HCT116 (cell line): ENCODE measurements at places on chromosomes 5 and 9. TPM values are rescaled to one million over a fixed set of nuclear protein-coding genes. Genes with fewer than 3 reads are reported as not detected.

ADGRD2 gene
- not detected for total RNA-seq

DNA sequence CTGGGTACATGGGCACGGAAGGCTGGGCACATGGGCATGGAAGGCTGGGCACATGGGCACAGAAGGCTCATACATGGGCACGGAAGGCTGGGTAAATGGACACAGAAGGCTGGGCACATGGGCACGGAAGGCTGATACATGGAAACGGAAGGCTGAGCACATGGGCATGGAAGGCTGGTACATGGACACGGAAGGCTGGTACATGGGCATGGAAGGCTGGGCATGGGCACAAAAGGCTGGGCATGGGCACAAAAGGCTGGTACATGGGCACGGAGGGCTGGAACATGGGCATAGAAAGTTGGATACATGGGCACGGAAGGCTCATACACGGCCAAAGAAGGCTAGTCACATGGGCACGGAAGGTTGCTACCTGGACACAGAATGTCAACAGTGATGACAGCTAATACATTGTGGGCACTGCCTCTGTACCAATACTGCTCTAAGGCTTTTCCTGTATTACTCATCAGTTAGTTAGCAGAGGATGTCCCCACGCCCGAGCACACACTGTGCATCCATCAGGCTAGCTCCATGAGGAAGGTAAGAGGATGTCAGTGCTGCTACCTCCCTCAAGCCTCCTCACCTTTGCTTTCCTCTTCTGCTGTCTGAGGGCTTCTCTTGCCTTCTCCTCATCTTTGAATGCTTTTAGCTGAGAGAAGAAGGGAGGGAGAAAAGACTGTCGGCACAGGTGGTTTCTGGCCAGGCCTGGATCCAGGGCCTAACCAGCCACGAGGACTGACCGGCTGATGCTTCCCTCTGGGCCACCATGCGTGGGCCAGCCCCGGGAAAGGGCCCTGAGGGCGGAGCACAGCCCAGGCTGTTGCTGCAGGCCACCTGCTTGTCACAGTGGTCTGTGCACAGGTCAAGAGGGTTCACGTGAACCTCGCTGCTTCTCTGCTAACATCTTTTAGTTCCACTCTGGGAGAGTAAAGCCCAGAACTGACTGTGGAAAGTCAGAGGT lies 14.3 kb downstream of the GPX3 start:
- H3K36me3 ChIP-seq, result peaks cover 15% of the 10 kb centered on the region; the same call in 1 of the 2 replicates
- H3K4me1 ChIP-seq, result no peaks in the 10 kb centered on the region; the same call in 1 of the 2 replicates
- H3K4me3 ChIP-seq, result no peak overlapping the region
- H3K27ac ChIP-seq, result no peak overlapping the region

C9orf152 gene
- not detected for total RNA-seq

- no peak for DNase-seq
- no peak overlapping the region for H3K27ac ChIP-seq
- H3K36me3 ChIP-seq, result no peaks in the 10 kb centered on the region
- no peaks in the 10 kb centered on the region for H3K4me1 ChIP-seq
Measured at GRCh38 chr9:17859987-17860386, 281.1 kb downstream of the SH3GL2 start.

DNA sequence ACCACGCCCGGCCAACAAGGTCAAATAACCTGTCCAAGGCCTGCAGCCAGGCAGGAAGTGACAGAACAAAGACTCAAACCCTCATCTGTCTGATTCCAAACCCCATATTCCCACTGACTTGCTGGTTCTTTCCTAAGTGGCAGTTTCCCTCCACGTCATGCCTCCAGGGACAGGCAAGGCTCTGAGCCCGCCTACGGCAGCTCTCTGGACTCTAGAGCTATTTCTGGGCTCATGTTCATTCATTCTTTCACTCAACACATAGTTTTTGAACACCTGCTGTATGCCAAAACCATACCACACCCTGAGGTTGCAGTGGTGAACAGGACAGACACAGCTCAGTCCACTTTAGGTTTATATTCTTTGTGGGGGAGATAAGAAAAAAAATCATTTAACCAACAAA lies 5.2 kb upstream of the FBP1 start:
- H3K27ac ChIP-seq, result no peak overlapping the region
- no peaks in the 10 kb centered on the region for H3K4me1 ChIP-seq
- DNase-seq, result no peak
- H3K27me3 ChIP-seq, result no peaks in the 10 kb centered on the region

GRCh38 chr5:57552033-57552432 lies 69.4 kb upstream of the ACTBL2 start:
- H3K4me1 ChIP-seq, result no peaks in the 10 kb centered on the region
- no peak for DNase-seq
- no peak overlapping the region for H3K4me3 ChIP-seq
- H3K27me3 ChIP-seq, result no peaks in the 10 kb centered on the region
- no peak overlapping the region for H3K27ac ChIP-seq
- H3K36me3 ChIP-seq, result no peaks in the 10 kb centered on the region

GRCh38 chr5:145931718-145932117 lies 4.7 kb upstream of the SH3RF2 start:
- H3K4me3 ChIP-seq, result no peak overlapping the region
- H3K36me3 ChIP-seq, result no peaks in the 10 kb centered on the region
- H3K27me3 ChIP-seq, result no peaks in the 10 kb centered on the region
- peaks cover 26% of the 10 kb centered on the region for H3K4me1 ChIP-seq

DNA sequence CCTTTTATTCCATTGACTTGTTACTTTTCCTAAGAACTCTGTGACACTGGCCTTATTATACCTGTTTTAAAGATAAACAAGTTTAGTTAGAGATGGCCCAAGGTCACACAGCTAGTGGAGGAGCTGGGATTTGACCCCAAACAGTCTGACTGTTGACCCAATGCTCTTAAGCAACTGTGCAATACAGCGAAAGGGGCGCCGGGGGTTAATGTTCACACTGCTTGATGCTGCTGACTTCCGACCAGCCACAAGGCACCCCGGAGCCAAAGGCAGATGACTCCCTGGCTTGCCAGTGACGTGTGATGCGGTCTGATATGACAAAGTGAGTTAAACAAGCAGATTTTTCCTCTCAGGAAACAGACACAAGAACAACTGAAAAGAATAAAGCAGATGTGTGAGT lies 23.9 kb downstream of the PIK3R1 start:
- no peaks in the 10 kb centered on the region for H3K36me3 ChIP-seq
- no peak for DNase-seq
- H3K4me3 ChIP-seq, result no peak overlapping the region
- no peak overlapping the region for H3K27ac ChIP-seq

- H3K27ac ChIP-seq, result no peak overlapping the region
- H3K27me3 ChIP-seq, result no peaks in the 10 kb centered on the region
- no peaks in the 10 kb centered on the region for H3K36me3 ChIP-seq
- no peak overlapping the region for H3K4me3 ChIP-seq
- no peak for DNase-seq
Measured at GRCh38 chr5:177576169-177576568, 15.8 kb upstream of the TMED9 start.

- no peak overlapping the region for H3K4me3 ChIP-seq
- H3K4me1 ChIP-seq, result peaks cover 5% of the 10 kb centered on the region; the same call in 1 of the 2 replicates
- no peak for DNase-seq
- H3K36me3 ChIP-seq, result no peaks in the 10 kb centered on the region
- H3K27me3 ChIP-seq, result no peaks in the 10 kb centered on the region
Measured at GRCh38 chr5:120365656-120366446, 98.2 kb upstream of the PRR16 start.

CAMK4 gene
- 10.2 TPM for total RNA-seq

AGXT2 gene
- not detected for total RNA-seq

DNA sequence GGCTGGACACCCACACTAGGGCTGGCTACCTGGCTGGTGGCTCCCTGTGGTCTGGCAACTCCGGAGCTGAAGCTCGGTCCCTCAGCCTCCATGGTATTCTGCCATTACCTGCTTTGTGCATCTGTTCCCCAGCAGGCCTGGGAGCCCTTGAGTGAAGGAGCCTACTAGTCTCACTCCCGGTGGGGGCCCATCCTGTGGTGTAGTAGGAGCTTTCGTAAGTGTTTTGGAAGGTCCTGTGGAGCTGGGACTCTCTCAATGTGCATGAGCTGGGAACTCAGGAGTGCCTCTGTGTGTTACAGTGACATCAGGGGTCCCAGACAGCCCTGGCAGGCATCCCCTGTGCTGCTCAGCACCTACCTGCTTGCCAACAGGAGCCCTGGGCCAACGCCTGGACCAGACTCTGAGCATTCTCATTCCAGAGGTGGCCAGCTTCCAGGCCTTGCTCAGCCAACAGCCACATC lies 267.1 kb downstream of the GADD45G start:
- H3K4me3 ChIP-seq, result no peak overlapping the region
- H3K27me3 ChIP-seq, result no peaks in the 10 kb centered on the region
- no peaks in the 10 kb centered on the region for H3K36me3 ChIP-seq
- H3K27ac ChIP-seq, result no peak overlapping the region
- DNase-seq, result no peak

FAM169A gene
- total RNA-seq, result 23.2 TPM

ASPN gene
- not detected for total RNA-seq

- no peak overlapping the region for H3K4me3 ChIP-seq
- no peak for DNase-seq
- no peaks in the 10 kb centered on the region for H3K4me1 ChIP-seq
- H3K27ac ChIP-seq, result no peak overlapping the region
- H3K36me3 ChIP-seq, result no peaks in the 10 kb centered on the region
Measured at GRCh38 chr5:40043916-40044315, 619.1 kb upstream of the DAB2 start.

GRCh38 chr9:105475302-105475701 lies 27.5 kb downstream of the FSD1L start:
- no peak overlapping the region for H3K27ac ChIP-seq
- no peaks in the 10 kb centered on the region for H3K27me3 ChIP-seq
- DNase-seq, result no peak

DNA sequence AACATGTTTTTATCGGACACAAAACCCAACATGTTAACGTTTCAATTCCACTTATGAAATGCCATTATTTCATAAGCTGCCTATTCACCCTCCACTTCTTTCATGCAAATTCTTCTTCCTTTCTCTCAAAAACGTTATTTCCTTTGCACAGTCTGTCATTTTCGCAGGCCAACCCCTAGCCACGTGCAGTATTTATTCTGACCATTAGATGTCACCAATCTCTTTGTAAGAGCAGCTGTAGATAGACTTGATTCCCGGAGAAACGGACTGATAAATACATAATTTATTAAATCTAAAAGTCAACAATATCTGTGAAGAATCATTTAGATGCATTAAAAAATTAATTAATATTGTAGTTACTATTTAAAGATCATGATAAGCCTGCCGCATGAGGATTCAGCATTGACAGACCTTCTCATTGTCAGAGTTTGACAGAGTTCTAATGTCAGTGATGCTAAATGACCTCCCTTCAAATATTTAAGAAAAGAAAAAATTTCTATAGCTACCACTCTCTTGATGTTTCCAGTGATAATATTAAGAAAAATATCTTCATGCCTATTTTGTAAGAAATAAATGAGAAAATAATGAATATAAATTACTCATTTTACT lies 933.6 kb downstream of the CDH12 start:
- H3K36me3 ChIP-seq, result no peaks in the 10 kb centered on the region
- H3K4me3 ChIP-seq, result no peak overlapping the region
- H3K27ac ChIP-seq, result no peak overlapping the region
- no peak for DNase-seq

GRCh38 chr9:122827761-122828093 lies 661 bp downstream of the PDCL start:
- peak overlapping the region; percentile 82 for H3K4me3 ChIP-seq
- 0 out of 2 replicates have a peak, but pooled peaks cover 11% of the 10 kb centered on the region for H3K36me3 ChIP-seq
- peak overlapping the region; percentile 81 for H3K27ac ChIP-seq
- DNase-seq, result no peak
- H3K27me3 ChIP-seq, result no peaks in the 10 kb centered on the region

SPATA31D4 gene
- not detected for total RNA-seq

ST8SIA4 gene
- total RNA-seq, result not detected

DNA sequence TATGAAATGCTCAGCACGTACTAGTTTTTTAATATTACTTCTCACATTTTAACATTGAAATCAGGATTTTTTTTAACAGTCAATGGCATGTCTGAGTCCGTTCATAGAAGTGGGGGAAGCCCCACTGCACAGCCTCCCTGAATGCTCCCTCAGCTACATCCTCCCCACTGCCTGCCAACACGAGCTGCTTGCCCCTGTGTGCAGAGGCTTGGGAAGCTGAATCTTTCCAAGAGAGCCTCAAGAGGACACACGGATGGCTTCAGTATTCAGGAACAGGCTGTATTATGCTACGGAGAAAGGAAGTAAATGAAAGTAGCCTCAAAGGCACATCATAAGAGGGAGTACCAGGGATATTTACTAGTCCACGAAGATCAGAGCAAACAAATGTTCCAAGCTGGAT lies 248.7 kb downstream of the SPOCK1 start:
- DNase-seq, result no peak
- no peak overlapping the region for H3K4me3 ChIP-seq
- no peaks in the 10 kb centered on the region for H3K4me1 ChIP-seq
- H3K27ac ChIP-seq, result no peak overlapping the region
- no peaks in the 10 kb centered on the region for H3K36me3 ChIP-seq
- peaks cover 19% of the 10 kb centered on the region; the same call in 1 of the 2 replicates for H3K27me3 ChIP-seq

- H3K4me3 ChIP-seq, result no peak overlapping the region
- DNase-seq, result no peak
- peaks cover 5% of the 10 kb centered on the region; the same call in 1 of the 2 replicates for H3K27me3 ChIP-seq
- H3K27ac ChIP-seq, result no peak overlapping the region
- no peaks in the 10 kb centered on the region for H3K36me3 ChIP-seq
Measured at GRCh38 chr5:114018186-114018585, 343.7 kb upstream of the KCNN2 start.

CNTRL gene
- total RNA-seq, result 13.4 TPM
